ENCODE measurements at places on chromosomes 5 and 9.

DNA sequence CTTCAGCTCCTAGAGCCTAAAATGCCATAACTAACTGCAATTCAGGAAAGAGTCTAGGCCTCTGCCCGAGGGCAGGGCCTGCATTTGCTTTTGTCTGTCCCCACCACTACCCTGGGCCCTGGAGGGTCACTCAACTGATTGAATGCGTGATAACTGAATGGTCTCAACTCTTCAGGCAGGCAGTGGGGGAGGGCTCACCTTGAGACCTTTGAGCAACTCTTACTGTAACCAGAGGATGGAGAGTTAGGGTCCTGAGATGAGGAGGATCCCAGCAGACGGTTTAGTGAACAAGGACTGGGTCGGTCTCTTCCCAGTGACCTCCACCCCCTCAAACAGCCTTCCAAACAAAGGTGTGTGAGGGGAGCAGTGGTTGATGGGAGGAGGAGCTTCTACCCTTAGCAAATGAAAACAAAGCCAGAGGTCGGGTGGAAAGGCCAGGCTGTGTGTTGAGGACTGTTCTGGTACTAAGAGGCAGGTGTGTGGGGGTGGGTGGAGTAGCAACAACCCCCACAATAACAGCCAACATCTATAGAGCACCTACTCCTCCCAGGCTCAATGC, 59.4 kb downstream of the CXXC5 start:
- DNase-seq: no peak

GRCh38 chr9:136377341-136378169, 4.1 kb upstream of the CARD9 start:
- peak; percentile 94 for DNase-seq

DNA sequence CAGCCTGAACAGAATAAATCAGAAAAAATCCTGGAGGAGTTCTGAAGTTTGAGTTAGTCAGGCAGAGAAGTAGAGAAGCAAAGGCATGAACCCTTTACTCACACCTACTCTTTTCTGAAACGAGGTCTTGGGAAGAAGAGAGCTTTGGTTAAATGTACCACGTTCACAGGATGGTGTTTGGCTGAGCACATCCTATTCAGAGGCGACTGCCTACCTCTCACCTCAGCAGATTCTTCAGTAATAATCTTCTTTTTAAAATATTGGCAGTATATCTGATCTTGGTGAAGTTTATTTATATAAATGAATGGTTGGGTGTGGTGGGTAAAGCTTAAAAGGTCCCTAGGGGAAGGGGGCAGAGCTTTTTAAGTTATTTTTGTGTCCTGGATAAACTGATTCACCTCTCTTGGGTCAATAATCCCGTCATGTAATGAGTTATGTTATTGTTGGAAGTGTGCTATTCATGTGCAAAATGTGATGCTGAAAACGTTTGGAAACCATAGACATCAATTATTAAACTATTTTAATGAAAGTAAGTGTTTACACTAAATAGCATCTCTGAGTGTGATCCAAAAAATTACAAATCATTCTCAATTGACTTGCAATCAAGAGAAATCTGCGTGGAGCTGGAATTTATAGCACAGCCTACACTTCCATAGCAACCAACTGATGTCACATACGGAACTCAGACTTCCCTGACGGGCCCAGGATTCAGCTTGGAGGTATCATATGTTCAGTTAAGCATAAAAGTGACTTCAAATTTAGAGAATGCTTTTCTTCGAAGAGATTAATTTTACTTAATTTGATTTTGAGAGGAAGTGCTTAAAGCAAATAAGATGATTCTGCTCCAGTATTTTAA, 94.3 kb upstream of the EQTN start:
- DNase-seq: no peak

DNA sequence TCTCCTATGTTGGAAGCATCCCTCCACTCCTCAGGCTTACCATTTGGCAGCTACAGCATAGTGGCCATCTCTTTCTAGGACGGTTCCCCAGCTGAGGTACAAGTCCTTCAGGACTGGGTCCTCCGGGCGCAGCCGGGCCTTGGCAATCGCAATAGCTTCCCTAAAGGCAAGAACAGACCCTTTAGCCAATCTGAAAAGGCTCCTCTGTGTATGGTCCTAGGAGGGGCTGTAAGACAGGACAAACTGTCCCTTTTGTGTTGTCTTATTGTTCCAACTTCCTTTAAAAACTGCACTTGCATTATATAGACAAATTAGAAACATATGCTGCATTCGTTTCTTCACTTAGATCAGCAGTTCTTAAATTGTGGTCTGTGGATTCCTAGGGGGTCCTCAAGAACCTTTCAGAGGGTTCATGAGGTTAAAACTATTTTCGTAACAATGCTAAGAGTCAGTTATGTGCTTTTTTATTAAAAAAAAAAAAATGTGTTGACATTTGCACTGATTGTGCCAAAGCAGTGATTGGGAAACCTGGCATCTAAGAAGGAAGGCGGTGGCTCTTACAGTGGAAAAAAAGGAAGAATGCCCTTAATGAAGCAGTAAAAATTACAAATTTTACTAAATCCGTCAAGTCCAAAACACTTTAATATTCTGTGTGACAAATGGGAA, 38.7 kb downstream of the GEMIN5 start:
- DNase-seq: no peak

DNA sequence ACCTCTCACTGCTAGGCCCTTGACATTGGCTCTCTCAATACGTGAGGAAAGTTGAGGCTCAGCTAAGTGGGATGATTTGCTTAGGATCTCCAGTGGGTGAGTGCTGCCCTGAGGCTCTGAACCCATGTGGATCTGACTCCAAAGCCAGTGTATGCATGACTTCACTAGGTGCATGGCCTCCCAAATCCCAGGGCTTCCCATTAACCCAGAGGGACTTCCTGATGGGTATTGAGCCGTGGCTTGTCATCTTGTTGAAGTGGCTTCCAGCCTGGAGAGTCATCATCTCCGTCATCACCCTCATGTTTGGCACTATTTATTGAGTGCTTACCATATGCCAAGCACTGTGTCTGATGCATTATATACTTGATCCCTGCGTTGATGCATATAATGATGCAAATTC, 37.3 kb upstream of the TEX48 start:
- no peak for DNase-seq

DNA sequence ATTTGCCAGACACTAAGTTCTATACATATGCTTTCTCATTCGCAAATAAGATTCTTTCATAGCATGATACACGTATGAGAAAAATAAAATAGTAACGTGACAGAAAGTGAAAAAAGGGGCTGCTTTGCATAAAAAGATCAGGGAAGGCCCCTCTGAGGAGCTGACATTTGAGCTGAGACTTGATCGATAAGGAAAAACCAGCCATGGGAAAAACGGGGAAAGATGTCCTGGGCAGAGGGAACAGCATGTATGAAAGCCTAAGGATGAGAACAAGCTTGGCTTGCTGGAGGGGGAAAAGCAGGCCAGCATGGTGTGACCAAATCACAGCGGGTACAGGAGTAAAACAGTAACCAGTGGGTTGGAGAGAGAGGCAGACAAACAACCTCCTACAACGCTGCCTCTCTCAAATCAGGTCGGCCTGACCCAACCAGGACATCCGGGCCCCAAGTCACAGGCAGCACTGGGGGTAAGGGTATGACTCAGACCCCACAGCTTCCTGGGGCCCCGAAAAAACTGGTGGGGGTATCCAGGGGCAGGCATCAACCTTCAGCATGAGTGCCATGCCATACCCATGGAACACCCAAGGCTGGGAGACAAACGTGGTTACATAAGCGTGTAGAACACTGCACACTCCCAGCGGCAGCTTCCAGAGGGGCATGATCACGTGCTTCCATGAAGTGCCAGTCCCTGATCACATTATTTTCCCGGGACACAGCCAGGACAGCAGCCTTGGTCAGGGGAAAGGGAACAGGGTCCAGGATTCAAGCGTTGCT, 2.2 kb downstream of the TNIP1 start:
- peak; percentile 32 for DNase-seq

GRCh38 chr9:98627296-98627695, 81.4 kb downstream of the GABBR2 start:
- no peak for DNase-seq

- peak; percentile 79 for DNase-seq
Measured at GRCh38 chr5:136080483-136081216, 51.9 kb downstream of the TGFBI start.

DNA sequence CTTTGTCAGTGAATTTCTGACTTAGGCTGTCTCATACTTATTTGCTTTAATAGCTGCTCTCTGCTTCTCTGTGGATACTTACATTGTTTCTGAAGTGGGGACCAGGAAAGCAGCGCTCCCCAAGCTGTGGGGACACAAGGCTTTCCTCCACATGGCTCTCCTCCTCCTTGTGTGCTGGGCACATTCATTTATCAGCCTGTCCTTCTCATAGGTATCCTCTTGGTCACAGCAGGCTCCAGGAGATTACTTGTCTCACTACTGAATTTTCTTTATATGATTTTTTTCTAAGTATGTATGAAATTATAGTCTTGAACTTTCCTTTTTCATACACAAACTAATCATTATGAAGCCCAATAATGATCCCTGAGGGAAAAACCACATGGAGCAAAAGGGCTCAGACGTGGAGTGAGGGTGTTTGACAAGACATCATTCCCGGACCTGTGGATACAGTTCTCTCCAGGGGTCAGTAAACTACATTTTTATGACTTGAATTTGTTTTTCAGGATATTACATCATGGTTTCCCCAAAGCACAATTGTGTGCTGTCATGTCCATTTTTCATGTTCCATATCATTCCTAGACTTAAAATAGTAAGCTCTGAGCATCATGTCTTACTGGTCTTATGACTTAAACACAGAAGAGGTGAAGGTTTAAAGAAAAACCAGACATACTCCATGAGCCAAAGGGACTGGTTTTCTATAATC, 234.5 kb downstream of the PCSK1 start:
- DNase-seq: no peak

DNA sequence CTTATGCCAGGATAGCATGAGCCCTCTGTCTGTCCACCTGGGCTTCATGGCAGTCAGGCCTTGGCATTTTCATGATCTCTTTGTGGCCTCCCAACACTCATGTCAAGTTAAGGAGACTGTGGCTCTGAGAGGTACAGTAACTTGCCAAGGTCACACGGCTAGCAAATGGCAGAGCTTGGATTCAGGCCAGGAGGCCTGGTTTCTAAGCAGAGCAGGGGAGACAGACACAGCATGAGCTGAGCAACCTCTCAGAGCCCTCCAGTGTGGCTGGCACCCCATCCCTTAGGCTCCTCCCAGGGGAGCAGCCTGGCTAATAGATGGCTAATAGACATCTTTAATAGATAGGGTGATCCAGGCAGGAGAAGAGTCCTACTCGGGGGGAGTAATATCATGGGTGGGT, 4.1 kb downstream of the SYNPO start:
- DNase-seq: no peak

- peak; percentile 80 for DNase-seq
Measured at GRCh38 chr9:111759762-111760639, 34.7 kb downstream of the SHOC1 start.

DNA sequence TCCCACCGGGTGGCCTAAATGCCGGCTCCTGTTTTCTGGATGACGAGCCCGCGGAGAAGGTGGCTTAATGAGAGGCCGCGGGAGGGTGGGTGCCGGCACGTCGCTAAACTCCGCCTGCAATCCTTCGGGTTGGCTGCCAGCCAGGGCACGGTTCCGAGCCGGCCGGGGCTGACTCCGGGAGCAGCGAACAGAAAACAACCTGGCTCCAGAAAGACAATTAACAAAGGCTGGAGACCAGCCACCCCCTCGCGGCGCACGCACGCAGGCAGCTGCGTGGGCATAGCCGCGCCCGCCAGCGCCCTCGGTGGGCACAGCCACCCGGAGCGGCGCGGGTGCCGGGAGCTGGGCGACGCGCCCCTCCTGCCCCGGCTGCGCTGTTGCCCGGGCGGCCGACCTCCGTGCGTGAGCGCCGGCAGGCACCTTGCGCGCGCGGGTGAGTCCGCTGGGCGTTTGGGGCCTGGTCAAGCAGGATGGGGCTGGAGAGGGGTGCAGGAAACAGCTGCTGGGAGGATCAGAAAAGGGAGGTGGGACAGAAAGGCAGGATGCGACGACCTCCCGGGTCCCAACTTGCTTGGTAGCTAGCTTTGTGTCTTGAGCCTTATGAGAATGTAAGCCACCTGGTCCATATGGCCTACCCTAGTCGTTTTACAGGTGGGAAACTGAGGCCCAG, at the start of gene ARHGEF37:
Gene ARHGEF37, plus strand, starts transcription at position 307 of the 670 bp plus-strand sequence. CDS start 16,272 bp downstream, outside the sequence.
- no peak for DNase-seq

DNA sequence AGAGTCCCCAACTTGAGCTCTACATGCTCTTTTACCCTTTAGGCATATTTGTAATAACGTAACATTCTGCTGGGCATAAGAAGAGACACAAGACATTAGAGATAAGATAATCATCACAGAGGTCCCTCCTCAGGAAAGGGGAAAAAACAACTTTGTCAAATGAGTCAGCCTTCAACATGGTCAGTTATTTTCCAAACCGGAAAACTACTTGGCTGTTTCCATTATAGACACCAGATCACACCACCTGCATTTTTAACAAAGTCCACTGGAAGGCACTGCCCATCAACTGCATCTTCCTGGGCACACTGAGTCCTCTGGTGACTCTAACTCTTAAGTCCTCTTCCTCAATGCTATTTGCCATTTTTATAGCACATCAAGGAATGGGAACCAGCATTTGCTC, 221.8 kb downstream of the FAM114A2 start:
- DNase-seq: no peak

DNA sequence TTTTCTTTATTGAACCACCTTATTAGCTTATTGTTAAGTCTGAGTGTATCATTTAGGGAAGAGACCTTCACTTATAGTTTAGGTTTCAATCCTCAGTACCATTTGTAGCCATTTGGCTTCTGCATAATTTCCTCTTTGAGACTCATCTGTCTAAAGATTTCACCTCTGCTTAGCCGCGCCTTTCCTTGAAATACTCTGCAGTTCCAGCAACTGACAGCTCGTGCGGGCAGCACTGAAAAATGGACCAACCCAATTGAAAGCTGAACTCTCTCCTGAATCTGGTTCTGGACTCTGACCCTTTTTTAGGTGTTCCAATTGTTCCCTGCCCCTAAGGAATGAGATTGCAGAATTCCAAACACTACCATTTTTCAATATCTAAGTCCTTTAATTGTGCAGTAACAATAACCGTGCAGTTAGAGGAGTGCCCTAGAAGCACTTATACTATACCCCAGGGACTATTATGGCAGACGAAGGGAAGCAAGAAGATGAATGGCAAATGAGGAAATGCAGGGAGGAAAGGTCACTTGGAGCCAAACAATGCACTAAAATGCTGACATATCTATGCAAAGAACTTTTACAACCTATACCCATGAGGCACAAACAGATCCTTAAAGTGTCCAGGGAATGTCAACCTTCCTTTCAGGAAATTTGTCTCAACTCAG, 50.1 kb upstream of the PDE4D start:
- DNase-seq: peak; percentile 88

DNA sequence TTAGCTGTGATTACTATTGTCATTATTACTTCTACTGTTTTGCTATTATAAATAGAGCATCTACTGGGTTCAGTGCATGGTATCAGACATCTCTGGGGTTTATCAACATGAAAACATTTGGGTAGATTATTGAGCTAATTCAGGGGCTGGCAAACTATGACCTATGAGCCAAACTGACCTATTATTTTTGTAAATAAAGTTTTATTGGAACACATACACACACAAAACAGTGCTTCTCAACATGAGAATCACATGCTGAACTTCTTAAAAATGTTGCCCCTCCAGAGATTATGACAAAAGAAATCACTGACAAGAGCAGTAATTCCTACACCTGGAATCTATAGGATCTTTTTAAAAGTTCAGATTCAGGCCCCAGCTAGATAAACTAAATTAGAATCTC, 30.4 kb downstream of the SLC31A2 start:
- no peak for DNase-seq

GRCh38 chr9:129828051-129828450, 4.1 kb upstream of the TOR1A start:
- no peak for DNase-seq

Data from NB4 (cell line).